ENCODE measurements at places on chromosomes 6 and 20. TPM values are rescaled to one million over a fixed set of nuclear protein-coding genes. Genes with fewer than 3 reads are reported as not detected.

RIPOR3 gene
- total RNA-seq: not detected

RIOK1 gene
- total RNA-seq: 32.0 TPM

CAPN11 gene
- total RNA-seq: 1.6 TPM

TNFAIP3 gene
- 3.9 TPM for total RNA-seq

HLA-DRB1 gene
- 0.93 TPM for total RNA-seq

HDGFL1 gene
- total RNA-seq: not detected

RAET1G gene
- total RNA-seq: 0.27 TPM

DEFB119 gene
- total RNA-seq: not detected

LY6G6D gene
- total RNA-seq: not detected

C4A gene
- total RNA-seq: 1.6 TPM

CEBPB gene
- total RNA-seq: 5.2 TPM

TMEM170B gene
- total RNA-seq: 9.6 TPM

SLPI gene
- total RNA-seq: not detected

PRR18 gene
- total RNA-seq: not detected

YWHAB gene
- 244 TPM for total RNA-seq

SMPD2 gene
- 8.4 TPM for total RNA-seq

MEP1A gene
- total RNA-seq: not detected

RPP21 gene
- 24.9 TPM for total RNA-seq

DACT2 gene
- not detected for total RNA-seq

All from thoracic aorta endothelial cell (primary cell).